ENCODE measurements at places on chromosomes 2 and 18.

DNA sequence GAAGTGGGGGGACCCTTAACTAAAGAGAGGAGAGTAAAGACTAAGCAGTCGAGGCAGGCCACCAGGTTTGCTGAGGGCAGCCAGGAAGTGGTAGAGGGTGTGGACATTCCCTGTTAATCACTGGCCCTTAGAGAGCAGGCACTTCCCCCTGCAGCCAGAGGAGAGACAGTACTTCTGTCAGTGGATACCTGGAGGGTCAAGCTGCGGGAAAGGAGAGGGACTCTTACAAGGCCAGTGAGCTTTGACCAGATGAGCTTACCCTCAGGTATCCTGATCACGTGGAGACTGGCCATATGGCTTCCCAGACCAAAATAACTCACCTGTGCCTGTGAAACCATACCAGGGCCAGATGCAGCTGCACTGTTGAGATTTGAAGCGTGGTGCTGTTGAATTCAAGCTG lies 28.6 kb downstream of the ITGA6 start:
- no peak for DNase-seq

DNA sequence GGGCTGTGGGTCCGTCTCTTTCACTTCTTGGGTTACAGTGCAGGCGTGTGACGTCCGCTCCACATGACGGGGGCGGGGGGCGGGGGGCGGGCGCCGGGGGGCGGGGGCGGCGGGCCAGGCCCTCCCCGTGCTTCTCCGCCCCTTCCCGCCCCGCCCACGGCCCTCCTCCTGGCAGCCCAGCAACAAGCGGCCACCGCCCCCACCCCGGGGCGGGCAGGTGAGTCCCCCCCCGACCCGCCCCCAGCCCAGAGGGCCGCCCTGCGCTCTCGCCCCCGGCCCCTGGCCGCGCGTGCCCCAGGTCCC lies 3.6 kb downstream of the ZNF516 start:
- no peak for DNase-seq

DNA sequence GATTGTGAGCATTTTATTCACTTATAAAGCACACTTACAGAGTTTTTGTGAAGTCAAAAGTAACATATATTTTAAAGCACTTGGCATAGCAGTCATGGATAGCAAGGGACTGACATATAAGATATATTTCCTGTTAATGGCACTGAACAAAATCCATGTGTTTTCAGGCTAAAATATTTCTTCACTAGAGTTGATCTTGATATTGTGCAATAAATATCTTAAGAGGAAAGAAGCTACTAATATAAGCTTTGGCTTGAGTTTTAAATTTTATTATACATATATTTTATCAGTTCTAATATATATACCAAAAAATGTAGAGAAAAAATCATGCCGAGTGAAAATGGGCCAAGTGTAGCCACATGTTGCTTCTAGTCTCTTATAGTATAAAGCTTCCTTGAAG lies 189.7 kb upstream of the DPP10 start:
- DNase-seq, result no peak

DNA sequence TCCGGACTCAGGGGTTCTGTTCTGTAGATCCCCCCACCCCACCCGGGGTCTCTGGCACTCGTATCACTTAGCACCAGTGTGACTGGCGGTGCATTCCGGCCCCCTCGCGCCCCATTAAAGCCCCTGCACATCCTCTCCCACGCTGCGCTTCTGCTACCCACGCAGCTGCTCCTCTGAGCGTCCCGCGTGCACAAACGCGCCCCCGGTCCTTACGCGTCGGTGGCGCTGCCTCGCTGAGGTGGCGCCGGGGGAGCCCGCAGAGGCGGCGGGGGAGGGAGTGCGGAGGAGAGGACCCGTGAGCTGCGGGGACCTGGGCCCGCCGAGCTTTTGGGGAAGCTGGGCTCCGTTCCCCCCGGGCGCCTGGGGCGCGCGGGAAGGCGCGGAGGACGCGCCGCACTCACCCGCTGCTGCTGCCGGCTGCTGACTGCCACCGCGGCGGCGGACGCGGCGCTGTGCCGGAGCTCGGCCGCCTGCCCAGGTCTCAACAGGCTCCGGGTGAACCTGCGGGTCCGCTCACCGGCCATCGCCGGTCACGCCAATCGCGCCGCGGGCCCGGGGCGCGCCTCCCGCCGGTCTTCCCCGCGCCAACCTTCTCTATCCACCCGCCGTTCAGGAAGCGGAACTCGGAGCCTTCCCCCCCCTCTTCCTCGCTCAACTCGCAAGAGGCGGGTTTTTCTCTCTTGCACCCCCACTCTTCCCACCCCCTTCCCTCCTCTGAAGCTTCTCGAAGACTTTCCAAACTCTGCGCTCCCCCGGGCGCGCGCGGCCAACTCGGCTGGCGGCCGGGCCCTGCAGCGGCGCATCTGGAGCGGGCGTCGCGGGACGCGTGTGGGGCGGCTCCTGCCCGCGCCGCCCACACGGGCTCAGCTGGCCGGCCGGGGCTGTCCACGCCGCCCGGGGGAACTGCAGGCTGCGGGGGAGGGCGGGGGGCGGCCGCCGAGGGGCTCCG lies at the start of gene DOCK10:
DOCK10 (minus strand) TSS at position 618 of the 949 bp plus-strand sequence; CDS start at position 524, 94 bp downstream.
- peak; percentile 45 for DNase-seq

- DNase-seq, result no peak
Observed at GRCh38 chr2:195560209-195560895, 96.7 kb upstream of the SLC39A10 start.

DNA sequence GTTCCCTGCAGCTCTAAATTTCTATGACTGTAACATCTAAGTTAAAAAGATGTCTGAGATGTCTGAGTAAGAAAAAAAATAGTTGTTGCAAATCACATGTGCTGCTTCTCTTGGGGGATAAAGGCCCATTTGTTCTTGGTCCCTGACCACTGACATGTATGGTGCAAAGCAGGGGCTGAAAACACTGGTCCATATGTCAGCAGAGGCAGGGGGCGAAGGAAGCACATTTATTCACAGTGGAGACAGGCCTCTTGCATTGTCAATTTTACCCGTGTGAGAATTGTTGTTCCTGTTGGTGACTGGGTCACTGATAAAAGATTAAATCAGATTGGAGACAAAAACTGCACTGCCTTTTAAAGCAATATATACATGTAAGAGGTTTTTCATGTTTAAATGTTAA lies 38.8 kb downstream of the PRKCE start:
- DNase-seq, result no peak

DNA sequence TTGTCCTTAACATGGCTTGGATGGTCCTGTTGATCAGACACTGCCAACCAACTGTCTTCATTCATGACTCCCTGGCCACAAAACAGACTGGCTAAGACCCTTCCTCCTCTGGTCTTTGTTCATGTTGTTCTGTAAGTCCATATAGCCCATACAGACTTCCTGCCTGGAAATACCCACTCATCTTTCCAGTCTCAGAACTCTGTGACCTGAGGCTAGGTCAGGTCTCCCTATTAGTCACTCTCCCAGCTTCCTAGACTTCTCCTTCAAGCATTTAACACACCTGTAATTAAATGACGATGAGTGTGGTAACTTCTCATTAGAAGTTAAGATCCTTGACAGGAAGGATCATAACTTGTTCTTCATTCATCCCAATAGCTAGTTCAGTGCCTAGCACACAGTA lies 56.3 kb downstream of the CCDC93 start:
- no peak for DNase-seq

GRCh38 chr2:217616936-217617335 lies 385.9 kb downstream of the TNS1 start:
- DNase-seq, result no peak

GRCh38 chr2:236558993-236559978 lies 10.3 kb upstream of the ACKR3 start:
- DNase-seq, result no peak

- no peak for DNase-seq
Observed at GRCh38 chr2:182716650-182716979, 558 bp downstream of the DNAJC10 start.

DNA sequence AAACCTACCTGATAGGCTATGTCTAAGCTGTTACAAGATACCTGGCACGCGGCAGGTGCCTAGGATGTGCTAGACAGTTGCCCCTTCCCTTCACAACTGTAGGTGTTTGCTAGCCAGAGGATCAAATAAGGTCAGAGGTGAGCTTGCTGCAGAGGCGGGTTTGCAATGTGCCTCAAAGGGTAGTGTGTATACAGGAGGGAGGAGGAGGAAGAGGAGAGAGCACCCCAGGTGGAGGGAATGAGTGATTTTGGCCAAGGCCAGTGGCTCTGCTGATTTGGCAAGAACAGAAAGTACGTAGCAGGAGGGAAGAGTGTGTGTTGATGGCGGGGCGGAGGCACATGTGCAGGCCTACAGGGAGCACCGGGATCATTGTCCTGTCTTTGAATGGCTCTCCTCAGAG lies 236.5 kb downstream of the HAUS1 start:
- DNase-seq, result no peak

DNA sequence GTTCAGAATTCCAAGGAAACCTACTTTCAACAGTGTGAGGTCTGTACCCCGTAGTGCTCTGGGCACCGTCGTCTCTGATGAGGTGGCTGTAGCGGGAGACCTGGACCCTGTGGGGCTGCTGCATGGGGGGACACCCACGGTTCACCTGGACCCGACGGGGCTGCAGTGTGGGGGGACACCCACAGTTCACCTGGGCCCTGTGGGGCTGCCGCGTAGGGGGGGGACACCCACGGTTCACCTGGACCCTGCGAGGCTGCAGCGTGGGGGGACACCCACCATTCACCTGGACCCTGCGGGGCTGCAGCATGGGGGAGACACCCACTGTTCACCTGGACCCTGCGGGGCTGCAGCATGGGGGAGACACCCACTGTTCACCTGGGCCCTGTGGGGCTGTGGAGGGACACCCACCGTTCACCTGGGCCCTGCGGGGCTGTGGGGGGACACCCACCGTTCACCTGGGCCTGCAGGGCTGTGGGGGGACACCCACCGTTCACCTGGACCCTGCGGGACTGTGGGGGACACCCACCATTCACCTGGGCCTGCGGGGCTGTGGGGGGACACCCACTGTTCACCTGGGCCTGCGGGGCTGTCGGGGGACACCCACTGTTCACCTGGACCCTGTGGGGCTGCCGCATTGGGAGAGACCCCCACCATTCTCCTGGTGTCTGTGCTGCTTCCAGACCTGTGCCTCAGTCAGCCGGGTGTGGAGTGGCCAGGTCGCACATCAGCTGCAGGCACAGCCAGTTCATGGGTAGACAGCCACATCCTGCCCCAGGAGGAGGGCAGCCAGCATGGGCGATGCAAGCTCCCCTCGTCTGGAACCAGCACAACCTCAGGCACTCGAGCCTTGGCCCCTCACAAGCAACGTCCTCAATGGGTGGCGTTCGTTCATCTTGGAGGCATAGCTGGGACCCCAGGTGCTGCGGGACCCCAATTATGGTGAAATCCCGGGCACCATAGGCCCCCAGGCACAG lies 114.5 kb downstream of the TMEM18 start:
- DNase-seq, result no peak

DNA sequence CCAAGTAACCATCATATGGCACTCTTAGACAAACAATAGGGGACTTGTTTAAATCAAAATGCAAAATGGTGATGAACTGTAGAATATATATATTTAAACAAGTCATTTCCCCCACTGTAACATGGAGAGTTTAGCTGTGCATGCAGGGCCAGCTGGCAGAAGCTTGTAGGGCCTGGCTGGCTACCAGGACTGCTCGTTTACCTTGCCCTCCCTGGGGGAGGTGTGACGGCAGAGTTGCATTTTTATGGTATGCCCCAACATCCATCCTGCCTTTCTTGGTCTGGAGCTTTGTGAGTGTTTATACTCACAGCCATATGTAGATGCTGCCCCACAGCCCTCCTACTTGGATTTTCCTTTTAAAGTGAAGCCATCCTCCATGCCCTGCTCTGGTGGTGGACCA lies 101.7 kb upstream of the ZFP36L2 start:
- no peak for DNase-seq

- no peak for DNase-seq
Observed at GRCh38 chr2:182324665-182325064, 102.2 kb downstream of the PDE1A start.

DNA sequence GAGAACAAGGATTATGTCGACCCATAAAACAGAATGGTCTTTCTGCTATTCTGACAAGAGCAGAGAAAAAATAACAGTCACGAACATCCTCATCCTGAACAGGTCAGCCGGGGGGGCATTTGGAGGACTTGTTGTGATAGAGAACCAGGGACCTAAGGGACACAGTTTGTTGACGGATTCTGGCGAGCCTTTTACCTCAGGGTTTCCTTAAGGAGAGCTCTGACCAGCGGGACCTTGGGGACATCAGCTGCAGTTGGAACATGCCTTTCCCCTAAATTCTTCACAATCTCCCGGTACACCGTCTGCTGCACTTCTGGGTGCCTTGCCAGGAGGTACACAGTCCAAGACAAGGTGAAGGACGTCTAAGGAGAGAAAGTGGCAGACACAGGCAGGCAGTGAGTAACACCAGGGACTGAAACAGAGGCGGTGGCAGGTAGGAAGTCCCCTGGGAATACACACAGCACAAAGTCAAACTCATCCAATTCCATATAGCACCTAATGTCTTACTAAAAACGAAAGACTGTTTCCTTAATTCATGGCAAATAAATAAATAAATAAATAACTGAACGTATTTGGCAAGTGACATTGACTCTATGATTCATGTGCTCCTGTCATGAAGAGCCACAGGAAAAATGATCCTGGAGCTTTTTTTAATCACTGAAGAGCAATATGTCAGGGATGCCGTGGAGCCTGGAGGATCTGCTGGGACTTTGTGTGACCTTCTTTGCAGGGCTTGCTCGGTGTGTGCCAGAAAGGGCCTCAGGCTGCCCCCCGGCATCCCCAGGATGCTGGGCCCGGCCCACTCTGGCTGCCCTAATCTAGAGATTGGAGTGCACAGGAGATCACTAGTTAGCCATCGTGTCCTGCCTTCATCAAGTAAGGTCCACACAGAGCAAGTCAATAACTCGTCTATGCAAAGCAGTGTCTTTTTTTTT lies 24.7 kb downstream of the CYP27C1 start:
- DNase-seq, result no peak

- DNase-seq, result no peak
Observed at GRCh38 chr2:5617796-5618195, 74.4 kb upstream of the SOX11 start.

GRCh38 chr2:71666094-71666474 lies 212.7 kb downstream of the DYSF start:
- no peak for DNase-seq

Data from dorsolateral prefrontal cortex (tissue), 122 donors.